ENCODE measurements at places on chromosomes 7 and 10.

- DNase-seq: no peak
Observed at GRCh38 chr7:129775695-129776361, 164.3 kb downstream of the NRF1 start.

DNA sequence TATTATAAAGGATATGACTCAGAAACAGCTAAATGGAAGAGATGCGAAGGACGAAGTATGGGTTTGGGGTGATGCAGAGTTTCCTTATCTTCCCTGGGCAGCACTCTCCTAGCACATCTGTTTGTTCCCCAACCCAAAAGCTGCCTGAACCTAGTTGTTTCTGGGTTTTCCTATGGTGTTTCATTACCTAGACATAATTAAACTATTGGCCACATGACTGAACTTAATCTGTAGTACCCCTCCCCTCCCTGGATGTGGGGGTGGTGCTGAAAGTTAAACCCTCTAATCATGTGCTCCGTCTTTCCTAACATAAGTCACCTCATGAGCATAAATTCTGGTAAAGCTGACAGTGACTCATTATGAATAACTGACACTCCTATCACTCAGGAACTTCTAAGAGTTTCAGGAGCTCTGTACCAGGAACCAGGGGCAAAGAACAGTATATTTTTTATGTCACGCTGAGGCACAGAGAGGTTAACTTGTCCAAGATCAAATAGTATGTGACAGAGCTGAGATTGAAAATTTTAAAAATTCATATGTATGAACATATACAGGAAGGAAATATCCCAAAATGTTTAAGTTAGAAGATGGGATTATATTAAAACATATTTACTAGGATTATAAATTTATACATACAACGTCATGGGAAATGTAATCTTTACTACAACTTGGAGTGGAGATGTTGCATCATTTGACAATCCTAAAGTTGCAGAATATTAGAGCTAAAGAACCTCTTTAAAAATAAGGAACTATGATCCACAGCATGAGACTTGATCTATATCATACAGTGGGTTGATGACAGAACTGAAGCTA is 4.8 kb downstream of the STRIP2 start:
- peak; percentile 72 for DNase-seq

DNA sequence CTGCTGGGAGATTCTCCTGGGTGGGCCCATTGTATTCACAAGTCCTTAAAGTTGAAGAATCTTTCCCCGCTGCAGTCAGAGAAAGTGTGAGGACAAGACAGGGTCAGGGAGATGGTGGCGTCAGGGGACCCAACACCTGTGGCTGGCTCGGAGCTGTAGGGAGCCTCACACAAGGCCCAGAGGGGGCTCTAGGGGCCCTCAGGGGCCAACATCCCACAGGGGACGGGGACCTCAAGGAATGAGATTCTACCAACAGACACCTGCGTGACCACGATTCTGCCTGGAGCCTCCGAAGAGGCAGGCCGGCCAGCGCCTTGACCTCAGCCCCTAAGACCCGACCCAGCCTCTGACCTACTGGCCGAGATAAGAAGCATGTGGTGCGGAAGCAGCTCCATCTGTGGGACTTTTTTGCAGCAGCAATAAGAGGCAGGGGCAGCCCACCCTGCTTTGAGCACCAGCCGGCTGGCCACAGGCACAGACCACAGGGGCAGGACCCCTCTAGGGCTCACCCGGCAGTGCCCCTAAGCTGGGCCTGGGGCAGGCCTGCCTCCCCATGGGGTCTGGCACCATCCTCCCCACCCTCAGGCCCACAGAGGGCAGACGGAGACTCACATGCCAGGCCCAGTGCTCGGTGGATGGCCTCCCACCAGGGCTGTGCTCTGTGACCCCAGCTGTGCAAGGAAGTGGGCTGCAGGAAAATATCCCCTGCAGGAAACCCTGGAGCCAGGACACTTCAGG is 13.2 kb downstream of the RASGEF1A start:
- no peak for DNase-seq

- DNase-seq: no peak
Observed at GRCh38 chr7:80053124-80053523, 81.5 kb upstream of the GNAI1 start.

GRCh38 chr10:129939416-129940275 is 24.4 kb downstream of the EBF3 start:
- no peak for DNase-seq

- peak; percentile 88 for DNase-seq
Observed at GRCh38 chr10:104045151-104046089, 40.3 kb downstream of the COL17A1 start.

DNA sequence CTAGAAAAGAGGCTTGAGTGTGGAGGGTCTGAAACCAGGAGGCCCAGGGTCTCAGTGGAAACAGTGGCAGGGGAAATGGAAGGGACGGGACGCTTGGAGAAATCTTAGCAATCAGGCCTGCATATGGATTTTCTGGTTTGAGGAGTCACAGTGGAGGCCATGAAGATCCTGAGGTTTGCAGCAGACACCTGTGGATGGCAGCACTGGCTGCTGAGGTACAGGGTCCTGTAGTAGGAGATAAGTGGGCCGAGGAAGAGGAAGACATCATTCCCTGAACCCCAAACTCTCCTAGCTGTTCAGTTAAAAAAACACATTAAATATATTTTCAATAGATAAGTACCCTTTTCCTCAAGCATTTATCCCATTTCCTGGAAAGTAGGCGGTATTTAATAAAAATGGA is 208.8 kb upstream of the IGFBP3 start:
- no peak for DNase-seq

DNA sequence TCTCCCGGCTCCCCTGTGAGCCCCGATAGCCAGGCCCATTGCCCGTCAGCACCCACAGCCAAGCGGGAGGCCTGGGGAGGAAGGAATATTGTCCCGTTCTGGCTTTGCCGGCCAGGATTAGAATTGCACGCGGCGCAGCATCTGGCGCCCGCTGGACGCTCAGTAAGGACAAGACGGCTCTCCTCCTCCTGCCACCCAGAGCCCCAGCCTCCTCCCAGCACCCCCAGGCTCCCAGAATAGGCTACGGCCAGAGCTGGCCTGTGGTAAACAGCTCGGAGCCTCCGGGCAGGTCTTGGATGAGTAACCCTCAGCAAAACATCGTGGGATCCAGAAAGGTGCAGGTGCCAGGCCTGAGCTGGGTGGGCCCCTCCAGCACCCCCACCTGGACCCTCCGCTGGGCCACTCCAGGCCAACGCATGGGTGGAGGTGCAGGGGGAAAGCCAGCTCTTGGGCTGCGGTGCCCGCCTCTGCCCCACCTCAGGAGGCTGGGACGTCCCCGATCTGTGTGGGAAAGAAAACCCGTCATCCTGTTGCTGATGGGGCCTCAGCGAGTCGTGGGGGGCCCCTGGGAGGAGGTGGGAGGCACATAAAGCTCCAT is 5.8 kb upstream of the FAM20C start:
- no peak for DNase-seq

GRCh38 chr7:112495156-112495788 is 14.5 kb downstream of the LSMEM1 start:
- DNase-seq: no peak

GRCh38 chr10:110919971-110920881 is 822 bp downstream of the SHOC2 start:
- DNase-seq: peak; percentile 47

- no peak for DNase-seq
Observed at GRCh38 chr10:2944788-2945187, 122.6 kb upstream of the PFKP start.

- DNase-seq: peak; percentile 98
Observed at GRCh38 chr7:126700807-126701604, 551.7 kb downstream of the GRM8 start.

All from dermis blood vessel endothelial cell (primary cell).